ENCODE measurements at places on chromosomes 12 and 14. TPM values are rescaled to one million over a fixed set of nuclear protein-coding genes. Genes with fewer than 3 reads are reported as not detected.

The PLBD1 gene
- 0.87 TPM for total RNA-seq

The MAP4K5 gene
- 60.0 TPM for total RNA-seq

The OR4E2 gene
- total RNA-seq = not detected

DNA sequence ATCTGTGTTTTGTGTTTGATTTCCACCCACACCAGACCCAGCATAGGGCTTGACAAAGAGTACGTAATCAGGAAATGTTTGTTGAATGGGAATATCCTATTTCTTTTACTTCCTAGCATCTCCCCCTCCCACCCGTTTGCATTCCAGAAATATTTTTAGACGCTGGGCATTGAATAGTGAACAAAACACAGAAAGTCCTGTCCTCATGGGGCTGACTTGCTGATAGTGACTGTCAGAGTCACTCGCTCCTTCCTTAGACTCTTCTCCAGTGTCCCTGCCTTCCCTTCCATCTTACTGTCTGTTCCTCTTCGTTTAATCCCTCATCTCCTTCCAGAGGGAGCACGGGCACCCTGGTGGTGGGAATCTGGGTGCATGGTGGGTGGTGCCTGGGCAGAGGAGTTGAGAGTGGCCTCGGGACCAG, 53.6 kb downstream of the SLC25A47 start:
- DNase-seq = no peak

All from B cell (primary cell).